ENCODE measurements at places on chromosomes 16 and 17.

DNA sequence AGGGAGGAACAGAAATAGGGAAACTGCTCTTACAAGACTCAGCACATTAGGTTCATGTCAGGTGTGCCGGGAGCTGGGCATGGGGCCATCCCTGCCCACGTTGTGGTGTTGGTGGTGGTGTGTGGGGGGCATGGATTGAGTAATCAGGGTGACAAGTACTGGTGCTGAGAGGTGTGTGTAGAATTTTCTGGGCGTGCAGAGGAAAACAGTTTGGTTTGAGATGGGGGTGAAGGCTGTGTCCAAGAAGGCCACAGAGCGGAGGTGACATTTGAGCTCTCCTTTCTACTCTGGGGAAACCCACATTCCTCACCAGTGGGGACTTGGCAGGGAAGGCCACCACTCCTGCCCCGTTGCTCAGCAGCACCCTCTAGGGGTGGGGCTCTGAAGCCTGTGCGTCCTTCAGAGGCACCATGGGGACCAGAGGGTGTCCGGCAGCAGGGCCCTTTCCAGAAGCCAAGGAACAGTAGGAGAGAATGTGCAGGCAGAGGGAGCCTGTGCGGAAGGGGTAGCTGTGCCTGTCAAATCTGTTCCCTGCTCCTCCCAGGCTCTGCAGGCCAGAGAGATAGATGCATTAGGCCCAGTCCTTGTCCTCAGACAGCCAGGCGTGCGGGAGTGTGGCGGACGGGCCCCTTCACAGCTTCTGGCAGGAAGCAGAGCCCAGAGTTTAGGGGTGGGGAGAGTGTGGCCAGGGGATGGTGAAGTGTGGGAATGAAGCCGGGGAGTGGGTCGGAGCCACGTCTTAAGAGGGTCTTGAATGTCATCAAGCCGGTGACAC, 48.7 kb upstream of the GSE1 start:
- peak; percentile 24 for DNase-seq

DNA sequence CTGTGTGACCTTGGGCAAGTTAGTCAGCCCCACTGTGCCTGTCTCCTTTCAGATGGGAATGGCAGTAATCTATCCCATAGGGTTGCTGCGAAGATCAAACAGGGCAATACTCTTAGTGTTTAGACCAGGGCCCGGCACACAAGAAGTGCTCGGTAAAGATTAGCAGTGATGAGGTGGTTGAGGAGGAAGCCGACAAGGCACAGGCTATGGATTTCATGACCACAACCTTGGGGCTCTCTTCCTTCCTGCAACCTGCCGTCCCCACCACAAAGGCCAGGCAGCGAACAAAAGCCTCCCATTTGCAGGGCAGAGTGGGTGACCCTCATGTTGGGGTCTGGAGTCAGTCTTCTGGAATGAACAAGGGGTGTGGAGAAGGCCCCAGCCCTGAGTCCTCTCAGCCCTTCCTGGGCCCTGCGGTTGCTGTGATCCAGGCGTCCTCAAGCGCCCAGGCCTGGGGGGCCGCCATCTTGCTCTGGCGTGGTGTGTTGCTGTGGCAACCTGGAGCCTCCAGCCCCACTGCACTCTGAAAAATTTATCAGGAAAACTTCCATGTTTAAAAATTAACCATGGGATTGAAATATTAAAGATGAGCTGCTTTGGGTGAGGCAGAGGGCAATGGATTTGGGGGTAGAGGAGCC, 9.8 kb downstream of the ADAM11 start:
- DNase-seq: no peak

- no peak for DNase-seq
Measured at GRCh38 chr16:2147981-2148671, at the start of gene RAB26. RAB26 (plus strand) TSS chr16:2148625; CDS start chr16:2148784, 159 bp downstream.

DNA sequence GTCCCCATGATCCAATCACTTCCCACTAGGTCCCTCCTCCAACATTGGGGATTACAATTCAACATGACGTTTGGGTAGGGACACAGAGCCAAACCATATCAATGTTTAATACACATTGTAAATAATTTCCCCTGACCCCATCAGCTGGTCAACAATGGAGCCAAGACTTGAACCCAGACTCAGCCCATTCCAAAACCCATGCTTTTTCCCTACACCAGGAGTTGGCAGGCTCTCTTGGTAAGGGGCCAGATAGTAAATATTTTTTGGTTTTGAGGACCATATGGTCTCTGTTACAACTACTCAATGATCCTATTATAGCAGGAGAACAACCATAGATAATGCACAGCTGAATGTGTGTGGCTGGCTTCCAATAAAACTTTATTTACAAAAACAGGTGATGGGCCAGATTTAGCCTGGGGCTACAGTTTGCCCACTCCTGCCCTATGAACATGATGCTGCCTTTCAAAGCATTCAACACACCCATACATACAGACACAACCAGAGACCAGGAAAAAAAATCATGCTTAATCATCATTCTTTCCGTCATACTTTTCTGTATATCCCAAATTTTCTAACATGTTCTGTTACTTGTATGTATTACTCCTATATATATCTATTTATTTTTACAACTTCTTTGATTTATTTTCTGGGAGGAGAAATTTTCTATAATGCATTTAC, 22.1 kb upstream of the MSI2 start:
- no peak for DNase-seq

- no peak for DNase-seq
Measured at GRCh38 chr17:67055811-67056745, 11.7 kb downstream of the CACNG1 start.

- no peak for DNase-seq
Measured at GRCh38 chr16:85029981-85030401, 2.4 kb downstream of the KIAA0513 start.

- no peak for DNase-seq
Measured at GRCh38 chr17:2295575-2295974, 8.0 kb downstream of the SMG6 start.

DNA sequence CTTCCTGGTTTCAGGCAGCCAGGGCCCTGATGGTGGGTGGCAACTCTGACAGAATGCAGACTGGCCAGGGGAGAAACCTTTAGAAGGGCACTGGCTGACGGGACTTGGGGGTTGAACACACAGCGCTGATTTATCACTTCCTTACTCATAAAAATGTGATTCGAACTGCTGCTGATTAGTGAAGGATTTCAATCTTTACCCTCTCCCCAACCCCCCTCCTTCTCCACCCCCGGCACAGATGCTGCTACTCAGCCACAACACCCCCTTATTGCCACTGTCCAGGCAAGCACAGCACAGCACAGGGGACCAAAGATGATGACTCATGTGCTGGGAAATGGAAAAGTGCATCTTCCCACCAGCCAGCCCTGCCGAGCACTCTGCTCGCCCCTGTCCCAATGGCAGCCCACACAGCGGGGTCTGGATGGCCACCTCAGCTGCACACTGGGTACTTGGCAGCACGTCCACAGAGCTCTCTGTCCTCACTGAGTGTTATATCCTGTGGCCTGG, 70.1 kb downstream of the SMG6 start:
- DNase-seq: no peak

DNA sequence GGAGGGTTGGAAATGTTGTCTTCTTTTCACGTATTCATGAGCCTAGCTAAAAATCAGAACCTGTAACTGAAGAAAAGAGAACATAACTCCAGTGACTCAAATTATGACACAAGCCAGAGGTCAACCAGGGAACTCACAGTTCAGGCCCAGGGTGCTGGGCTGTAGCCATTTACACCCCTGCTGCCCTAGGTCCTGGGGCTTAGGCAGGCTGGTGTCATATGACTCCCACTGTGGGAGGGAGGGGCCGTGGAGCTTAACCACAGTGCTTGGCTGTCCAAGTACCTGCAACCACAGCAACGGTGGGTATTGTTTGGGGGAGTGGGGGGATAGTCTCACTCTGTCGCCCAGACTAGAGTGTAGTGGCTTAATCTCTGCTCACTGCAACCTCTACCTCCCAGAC, 71.1 kb upstream of the AMZ2 start:
- no peak for DNase-seq

GRCh38 chr17:4433515-4434031, at the start of gene SPNS3:
SPNS3 (plus strand) TSS chr17:4433940; CDS start chr17:4433968, 28 bp downstream.
- no peak for DNase-seq

All from stimulated activated CD4-positive, alpha-beta T cell treated with anti-CD3 and anti-CD28 coated beads, Interleukin-1b, Interleukin-23, amount 100 ng/mL, for 24 hours (primary cell).